CD4-positive, alpha-beta T cell treated with Interleukin-4 for 1 hour (primary cell): ENCODE measurements at places on chromosomes 2 and 18.
A peak's percentile ranks its signal among the peaks of the same experiment; 100 is the strongest.

DNA sequence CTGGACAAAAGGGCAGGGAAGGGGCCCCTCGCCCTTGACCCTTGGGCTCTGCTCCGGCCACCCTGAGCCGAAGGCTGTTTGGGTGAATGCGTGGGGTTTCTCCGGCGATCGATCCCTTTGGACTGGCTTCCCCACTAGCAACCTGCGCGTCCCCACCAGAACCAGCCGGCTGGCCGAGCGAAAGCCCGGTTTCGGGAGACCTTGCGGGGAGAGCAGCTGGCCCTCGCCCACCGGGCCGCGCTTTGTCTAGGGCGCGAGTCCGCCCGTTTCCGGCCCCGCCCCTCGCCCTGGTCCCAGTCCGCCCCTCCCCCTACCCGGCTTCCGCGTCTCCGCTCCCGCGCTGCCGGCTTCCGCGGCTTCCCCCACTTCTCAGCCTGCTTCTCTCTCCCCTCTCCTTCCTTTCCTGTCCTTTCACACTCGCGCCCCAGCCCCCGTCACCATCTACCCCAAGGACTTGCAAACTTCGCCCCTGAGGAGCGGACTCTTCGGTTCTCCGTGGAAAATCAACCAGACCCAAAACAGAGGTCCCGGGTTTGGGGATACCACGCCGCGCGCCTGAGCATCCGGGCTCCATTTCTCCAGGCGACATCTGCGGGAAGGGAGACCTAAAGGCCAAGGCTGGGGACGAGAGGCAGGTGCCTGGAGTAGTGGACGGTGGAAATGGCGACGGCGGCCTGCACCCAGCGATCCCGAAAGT lies 48.0 kb upstream of the ATP6V1B1 start:
- DNase-seq = no peak

- no peak for DNase-seq
Measured at GRCh38 chr2:216508229-216508628, 9.6 kb downstream of the RPL37A start.

DNA sequence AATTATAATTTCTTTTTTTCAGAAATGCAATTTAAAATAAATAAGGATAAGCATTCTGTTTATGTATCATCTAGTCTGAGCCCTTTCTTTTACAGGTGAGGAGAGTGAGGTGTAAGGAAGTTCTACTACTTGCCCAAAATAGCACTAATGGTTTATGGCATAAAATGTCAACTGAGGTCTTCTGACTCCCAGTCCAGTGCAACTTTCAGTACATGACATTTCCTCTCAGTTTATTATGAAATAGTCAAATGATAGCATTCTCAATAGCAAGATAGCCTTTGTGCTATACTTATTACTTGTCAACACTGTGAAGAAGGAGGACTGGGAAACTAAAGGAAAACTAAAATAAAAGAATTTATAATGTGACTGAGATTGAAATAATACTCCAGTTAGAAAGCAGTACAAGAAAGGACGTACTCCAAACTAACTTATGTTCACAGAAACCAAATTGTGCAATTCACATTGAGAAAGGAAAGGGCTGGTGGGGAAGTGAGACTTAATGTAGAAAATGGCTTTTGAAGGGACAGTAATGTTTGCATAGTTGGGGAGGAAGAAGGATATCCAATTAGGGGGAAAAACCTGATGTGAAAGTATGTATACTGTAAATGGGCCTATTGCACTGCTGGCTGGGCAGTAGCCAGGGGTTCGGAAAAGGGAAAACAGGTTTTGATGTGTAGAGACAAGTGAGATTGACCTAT lies 166.7 kb upstream of the ZEB2 start:
- DNase-seq = peak; percentile 17

- no peak for DNase-seq
Measured at GRCh38 chr2:200300065-200300464, 6.4 kb upstream of the SPATS2L start.

DNA sequence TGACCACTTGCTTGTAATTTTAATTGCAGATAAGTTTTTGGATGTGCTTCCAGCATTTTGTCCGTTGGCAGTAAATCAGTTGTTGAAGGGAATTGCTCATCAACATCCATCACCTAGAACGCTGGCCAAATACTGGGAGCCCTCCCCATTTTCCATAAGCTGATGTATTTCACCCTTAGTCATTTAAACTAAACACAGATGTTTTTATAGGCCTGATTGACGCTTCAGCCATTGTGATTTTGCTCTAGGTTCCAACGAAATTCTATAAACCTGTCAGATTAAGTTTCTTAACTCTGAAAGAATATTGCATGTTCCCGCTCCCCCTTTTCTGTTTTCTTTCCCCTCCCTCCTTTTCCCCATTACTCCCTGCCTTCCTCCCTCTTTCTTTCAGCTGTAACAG lies 1.0 kb upstream of the RPRM start:
- DNase-seq = no peak

- DNase-seq = no peak
Measured at GRCh38 chr2:236049981-236050380, 118.2 kb downstream of the GBX2 start.

DNA sequence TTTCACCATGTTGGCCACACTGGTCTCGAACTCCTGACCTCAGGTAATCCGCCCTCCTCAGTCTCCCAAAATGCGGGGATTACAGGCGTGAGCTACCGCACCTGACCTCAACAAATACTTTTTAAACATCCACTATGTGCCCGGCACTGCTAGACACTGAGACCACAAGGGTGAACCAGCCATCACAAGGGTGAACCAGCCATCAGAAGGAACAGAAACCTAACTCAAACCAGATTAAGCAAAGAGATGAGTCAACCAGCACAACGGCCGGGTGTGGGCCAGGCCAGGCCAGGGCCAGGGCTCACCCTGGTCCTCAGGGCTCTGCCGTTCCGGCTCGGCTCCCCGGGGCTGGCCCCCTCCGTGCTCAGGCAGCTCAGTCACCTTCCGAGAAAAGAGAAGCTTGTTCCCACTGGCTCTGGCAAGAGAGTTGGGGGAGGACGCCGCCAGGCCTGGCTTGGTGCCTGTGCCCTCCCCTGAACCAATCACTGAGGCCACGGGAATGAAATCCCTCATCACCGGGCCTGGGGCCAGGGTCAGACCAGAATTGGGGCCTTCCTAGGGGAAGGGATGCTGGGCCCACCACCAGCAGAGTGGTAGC lies 4.4 kb downstream of the TEX44 start:
- DNase-seq = peak; percentile 69

DNA sequence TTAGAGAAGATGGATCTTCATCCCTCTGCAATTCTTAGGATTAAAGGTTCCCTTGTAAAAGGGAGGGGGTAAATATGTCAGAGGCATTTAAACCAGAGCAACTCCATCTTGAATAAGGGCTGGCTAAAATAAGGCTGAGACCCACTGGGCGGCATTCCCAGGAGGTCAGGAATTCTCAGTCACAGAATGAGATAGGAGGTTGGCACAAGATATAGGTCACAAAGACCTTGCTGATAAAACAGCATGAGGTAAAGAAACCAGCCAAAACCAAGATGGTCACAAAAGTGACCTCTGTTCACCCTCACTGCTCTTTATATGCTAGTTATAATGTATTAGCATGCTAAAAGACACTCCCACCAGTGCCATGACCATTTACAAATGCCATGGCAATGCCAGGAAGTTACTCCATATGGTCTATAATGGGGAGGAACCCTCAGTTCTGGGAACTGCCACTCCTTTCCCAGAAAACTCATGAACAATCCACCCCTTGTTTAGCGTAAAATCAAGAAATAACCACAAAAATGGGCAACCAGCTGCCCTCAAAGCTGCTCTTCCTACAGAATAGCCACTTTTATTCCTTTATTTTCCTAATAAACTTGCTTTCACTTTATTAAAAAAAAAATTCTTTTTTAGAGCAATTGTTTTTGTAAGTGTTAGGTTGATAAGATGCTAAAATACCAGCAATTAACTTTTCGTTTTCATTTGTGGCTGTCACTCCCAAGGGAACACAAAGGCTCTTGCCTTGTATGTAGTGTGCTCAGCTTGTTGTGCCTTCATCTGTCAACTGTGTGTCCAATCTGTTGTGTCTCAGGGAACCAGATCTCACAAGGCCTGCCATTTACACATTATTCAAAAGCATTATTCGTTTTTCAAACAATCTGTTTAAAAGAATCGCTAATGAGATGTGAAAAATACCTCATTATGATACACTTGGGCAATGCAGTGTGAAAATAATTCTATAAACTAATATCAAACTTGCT lies 205.2 kb upstream of the RGPD4 start:
- no peak for DNase-seq

GRCh38 chr2:109195193-109196045 lies 66.4 kb downstream of the SH3RF3 start:
- no peak for DNase-seq

- DNase-seq = no peak
Measured at GRCh38 chr18:8657050-8657820, 48.0 kb downstream of the RAB12 start.

DNA sequence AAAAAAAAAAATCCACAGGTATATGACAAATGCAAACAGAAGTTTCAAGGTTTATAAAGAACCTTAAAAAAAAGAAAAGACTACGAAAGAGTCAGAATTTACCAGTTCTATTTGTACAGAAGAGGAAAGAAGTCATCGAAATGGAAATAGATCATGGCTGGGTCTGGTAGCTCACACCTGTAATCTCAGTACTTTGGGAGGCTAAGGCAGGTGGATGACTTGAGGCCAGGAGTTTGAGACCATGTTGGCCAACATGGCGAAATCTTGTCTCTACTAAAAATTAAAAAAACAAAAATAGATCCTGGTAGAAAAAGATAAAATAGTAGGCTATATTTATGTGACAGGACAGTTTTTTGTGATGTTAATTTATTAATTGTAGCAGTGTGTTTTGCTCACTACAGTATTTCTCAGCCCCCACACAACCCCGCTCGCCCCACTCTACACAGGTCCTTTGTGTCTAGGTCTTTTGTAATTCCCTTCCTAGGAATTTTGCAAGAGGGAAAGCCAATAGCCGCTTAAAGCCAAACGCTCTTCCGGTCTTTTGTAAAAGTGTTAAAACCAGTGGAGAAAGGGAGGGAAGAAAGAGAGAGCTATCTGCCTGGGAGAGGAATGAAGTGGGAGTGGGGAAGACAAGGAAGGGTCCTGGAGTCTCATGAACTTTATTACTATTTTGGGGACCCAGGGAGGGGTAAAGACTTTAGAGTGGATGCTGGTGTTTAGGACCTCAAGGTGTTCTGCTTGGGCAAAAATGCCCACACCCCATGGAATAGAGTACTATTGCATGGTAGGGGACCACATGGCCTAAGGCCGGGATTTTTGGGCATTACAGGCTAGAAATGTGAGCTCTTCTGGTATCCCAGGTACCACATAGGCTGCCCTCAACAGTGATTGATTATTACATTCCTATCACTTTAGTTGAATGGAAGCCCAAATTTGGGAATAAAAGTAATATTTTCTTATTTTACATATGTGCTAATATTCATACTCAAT lies 59.4 kb upstream of the XPO1 start:
- DNase-seq = no peak

DNA sequence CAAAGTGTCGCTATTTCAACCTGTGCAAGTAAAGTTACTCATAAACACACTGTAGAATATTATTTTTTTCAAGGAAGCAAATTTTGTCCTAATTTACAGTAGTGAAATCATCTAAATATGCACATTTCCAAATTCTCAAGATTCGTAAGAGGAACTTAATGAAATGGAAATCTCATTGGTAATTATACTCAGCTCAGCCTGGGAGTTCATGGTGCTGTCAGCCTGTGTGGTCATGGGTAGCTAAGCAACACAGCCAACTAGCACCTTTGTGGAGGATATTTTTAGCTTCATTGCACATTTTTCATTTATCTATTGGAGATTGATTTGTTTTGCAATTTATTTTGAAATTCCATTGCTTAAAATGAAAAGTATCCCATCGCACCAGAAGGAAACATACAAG lies 975.7 kb upstream of the ZEB2 start:
- no peak for DNase-seq

- DNase-seq = no peak
Measured at GRCh38 chr2:154484338-154485099, 214.0 kb upstream of the KCNJ3 start.

GRCh38 chr2:234436482-234436837 lies 60.4 kb downstream of the ARL4C start:
- DNase-seq = no peak

- peak; percentile 80 for DNase-seq
Measured at GRCh38 chr2:109613922-109614714, at the start of the genes SEPTIN10 and SOWAHC. SEPTIN10 (minus strand) TSS chr2:109613966; CDS start chr2:109613827, 139 bp downstream. SOWAHC (plus strand) TSS chr2:109614364; CDS start chr2:109614490, 126 bp downstream.

DNA sequence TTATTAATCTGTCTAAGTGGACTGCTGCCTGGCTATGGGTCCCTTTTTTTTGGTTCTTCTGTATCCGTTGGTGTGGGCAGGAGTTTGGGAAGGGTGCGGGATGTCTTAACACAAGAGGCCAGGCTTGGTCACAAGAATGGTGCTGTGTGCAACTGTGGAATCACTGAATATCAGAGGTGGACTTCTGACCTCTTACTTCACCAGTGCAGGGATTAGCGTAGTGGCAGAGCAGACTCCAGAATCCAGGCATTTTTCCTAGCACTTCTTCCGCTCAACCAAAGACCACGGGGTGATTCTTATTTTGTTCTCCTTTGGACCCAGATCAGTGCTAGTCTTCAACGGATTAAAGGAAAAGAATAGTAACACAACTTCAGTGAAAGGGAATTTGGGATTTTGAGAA lies 254.3 kb upstream of the TNP1 start:
- DNase-seq = no peak

GRCh38 chr2:109352056-109352897 lies 223.3 kb downstream of the SH3RF3 start:
- no peak for DNase-seq

GRCh38 chr2:65300761-65301711 lies 73.4 kb downstream of the ACTR2 start:
- DNase-seq = peak; percentile 57

GRCh38 chr2:155377266-155377680 lies 678.8 kb downstream of the KCNJ3 start:
- DNase-seq = no peak

GRCh38 chr2:148531669-148532428 lies 112.7 kb upstream of the EPC2 start:
- DNase-seq = no peak

- no peak for DNase-seq
Measured at GRCh38 chr18:39872651-39873050, 2082.4 kb upstream of the PIK3C3 start.

GRCh38 chr18:76708071-76708721 lies 114.2 kb upstream of the ZNF236 start:
- no peak for DNase-seq

GRCh38 chr2:215808996-215809395 lies 204.4 kb downstream of the MREG start:
- DNase-seq = no peak

GRCh38 chr2:239533569-239534316 lies 132.9 kb upstream of the HDAC4 start:
- DNase-seq = no peak
